ENCODE measurements at places on chromosomes 6 and 20.

DNA sequence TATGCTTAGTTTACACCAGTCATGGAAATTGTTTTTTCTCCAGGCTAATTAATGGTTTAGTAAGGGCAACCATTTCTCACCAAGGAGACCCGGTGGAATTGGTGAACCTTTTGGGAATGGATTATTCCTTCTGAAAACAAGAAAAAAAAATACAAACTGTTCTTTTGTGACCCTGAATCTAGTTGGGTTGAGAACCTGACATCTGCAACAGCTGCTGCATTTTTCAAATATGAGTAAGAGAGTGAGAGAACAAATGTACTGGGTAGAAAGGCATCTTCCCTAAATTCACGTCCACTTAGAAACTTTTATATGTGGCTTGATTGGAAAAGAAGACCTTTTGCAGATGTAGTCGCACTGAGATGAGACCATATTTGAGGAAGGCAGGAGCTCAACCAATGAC is 553.4 kb upstream of the EPHA7 start:
- ATAC-seq, result no peak

- no peak for ATAC-seq
Observed at GRCh38 chr20:35731469-35731788, 10.6 kb downstream of the RBM39 start.

- ATAC-seq, result no peak
Observed at GRCh38 chr20:48805286-48805685, 22.5 kb downstream of the PREX1 start.

- ATAC-seq, result no peak
Observed at GRCh38 chr6:79600313-79600712, 30.8 kb upstream of the SH3BGRL2 start.

GRCh38 chr20:51423810-51424209 is 118.7 kb downstream of the NFATC2 start:
- no peak for ATAC-seq

GRCh38 chr6:76518443-76518842 is 446.0 kb upstream of the IMPG1 start:
- ATAC-seq, result no peak

GRCh38 chr6:170134031-170134470 is 156.8 kb downstream of the DLL1 start:
- ATAC-seq, result no peak

DNA sequence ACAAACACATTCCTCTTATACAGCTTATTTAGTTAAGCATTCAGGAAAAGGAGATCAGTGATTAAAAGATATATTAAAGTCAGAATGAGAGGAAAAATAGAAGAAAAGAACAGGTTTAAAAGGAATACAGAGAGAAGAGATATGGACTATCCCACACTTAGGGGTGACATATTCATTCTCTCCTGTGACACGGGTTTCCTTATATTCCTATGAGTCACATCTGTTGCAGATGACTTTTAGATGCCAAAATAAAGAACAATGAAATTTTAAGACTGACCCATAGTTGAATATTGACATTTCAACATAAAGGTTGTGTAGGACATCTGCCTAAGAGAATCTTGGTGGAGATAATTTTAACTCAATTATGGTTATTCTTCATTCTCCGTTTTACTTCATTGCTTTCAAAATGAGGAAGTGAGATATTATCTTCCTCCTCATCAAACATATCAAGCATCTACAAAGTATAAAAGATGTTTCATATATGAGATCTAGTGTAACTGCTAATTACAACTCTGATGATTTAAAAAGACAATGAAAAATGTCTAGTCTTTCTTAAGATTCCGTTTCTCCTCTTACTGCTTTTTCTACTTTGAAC is 1336.7 kb upstream of the CITED2 start:
- no peak for ATAC-seq

- peak; percentile 69 for ATAC-seq
Observed at GRCh38 chr6:37566111-37566949, 66.6 kb upstream of the CCDC167 start.

- ATAC-seq, result no peak
Observed at GRCh38 chr20:13418263-13419229, 197.5 kb downstream of the ISM1 start.

GRCh38 chr6:74631564-74631963 is 574.3 kb downstream of the COL12A1 start:
- ATAC-seq, result no peak

GRCh38 chr6:28695715-28696114 is 170.0 kb downstream of the GPX5 start:
- ATAC-seq, result no peak

DNA sequence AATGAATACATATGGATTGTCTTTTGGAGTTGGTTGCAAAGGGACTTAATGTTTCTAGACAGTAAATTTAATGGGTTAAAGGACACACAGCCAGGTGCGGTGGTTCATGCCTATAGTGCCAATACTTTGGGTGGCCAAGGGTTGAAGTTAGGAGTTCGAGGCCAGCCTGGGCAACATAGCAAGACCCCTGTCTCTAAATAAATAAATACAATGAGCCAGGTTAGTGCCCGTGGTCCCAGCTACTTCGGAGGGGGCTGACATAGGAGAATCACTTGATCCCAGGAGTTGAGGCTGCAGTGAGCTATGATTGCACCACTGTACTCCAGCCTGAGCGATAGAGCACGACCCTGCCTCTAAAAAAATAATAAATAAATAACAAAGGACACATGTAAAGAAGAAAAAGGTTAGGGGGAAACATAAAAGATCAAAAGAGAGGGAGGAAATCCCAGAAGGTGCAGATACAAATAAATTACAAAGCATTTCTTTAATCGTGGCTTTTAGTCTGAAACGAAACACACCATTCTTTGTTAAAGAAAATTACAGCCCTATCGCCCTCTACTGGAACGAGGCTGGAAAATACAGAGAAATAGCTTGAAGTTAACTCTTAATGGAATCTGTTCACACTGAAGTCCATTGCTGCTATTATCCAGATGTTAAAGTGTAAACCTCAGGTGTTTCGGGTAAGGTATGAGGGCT is 42.6 kb upstream of the SCML4 start:
- ATAC-seq, result no peak

- no peak for ATAC-seq
Observed at GRCh38 chr20:47544240-47544639, 42.6 kb downstream of the NCOA3 start.

GRCh38 chr6:18415671-18416340 is 28.7 kb downstream of the RNF144B start:
- peak; percentile 92 for ATAC-seq

- ATAC-seq, result no peak
Observed at GRCh38 chr20:13554076-13554475, 84.7 kb downstream of the TASP1 start.

DNA sequence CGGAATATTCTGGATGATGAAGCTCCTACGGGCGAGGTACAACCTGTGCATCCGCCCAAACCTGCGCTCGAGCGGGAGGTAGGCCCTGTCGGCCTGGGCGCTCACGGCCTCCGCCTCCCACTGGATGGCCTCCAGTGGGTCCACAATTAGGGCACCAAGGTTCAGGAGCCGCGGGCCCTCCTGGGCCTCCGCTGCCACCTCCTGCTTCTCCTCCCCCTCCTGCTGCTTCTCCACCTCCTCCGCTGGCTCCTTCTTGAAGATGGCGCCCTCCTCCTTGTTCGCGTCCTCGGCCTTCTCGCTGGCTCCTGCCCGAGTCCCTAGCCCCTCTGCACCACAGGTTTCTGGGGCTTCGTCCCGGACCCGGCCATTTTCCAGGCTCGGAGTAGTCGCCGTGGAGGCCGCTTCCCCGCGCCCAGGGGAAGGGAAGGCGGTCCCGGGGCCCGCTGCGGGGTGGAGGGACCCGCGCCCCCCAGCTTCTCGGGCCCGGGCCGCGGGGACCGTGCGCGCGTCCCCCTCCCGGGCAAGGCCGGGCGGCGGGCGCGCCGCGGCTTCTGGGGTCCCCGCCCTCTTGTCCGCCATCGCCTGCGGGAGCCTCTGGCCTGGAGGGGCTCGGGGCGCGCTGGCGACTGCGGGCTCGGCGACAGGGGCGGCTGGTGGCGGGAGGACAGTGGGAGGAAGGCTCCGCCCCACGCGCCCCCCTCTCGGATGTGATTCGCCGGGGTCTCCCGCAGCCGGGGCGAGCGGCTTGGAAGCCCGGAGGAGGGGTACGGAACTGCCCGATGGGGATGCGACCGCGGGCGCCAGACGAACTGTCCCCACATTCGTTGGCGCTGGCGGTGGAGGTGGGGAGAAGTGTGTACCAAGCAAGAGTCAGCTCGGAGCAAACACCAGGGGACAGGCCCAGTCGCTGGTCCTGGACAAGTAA is 17.6 kb downstream of the PLAGL2 start:
- peak; percentile 59 for ATAC-seq

DNA sequence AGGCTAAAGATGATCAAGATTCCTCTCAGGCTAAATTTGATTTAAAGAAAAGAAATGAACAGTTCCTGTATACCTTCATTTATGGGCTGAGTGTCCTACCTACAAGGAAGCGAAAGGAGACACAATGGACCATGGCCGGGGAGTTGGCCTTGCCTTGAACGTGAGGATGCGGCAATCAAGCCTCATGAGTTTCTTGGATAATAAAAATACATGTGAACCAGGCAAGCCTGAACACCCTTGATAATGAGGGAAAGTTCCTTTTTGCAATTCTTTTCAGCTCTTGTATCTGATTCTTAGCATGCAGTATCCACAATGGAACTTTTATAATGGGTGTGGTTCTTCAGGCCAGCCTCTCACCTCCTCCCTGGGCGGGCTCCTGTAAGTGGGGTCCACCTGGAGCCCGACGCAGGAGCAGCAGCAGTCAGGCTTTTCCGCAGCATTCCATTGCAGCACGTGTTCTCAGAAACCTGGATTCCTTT is 83.8 kb downstream of the RNASET2 start:
- ATAC-seq, result no peak
